ENCODE measurements at places on chromosomes 5 and 9. TPM values are rescaled to one million over a fixed set of nuclear protein-coding genes. Genes with fewer than 3 reads are reported as not detected.

GRCh38 chr9:138068601-138069035, 191.0 kb downstream of the CACNA1B start:
- peak; percentile 23 for DNase-seq

The PKD2L2 gene
- not detected for total RNA-seq

GRCh38 chr5:27241564-27242257, 203.3 kb upstream of the CDH9 start:
- DNase-seq, result no peak

- DNase-seq, result no peak
Measured at GRCh38 chr9:15392363-15392762, 30.3 kb upstream of the SNAPC3 start.

- DNase-seq, result no peak
Measured at GRCh38 chr9:108634672-108635462, 220.9 kb downstream of the ACTL7B start.

DNA sequence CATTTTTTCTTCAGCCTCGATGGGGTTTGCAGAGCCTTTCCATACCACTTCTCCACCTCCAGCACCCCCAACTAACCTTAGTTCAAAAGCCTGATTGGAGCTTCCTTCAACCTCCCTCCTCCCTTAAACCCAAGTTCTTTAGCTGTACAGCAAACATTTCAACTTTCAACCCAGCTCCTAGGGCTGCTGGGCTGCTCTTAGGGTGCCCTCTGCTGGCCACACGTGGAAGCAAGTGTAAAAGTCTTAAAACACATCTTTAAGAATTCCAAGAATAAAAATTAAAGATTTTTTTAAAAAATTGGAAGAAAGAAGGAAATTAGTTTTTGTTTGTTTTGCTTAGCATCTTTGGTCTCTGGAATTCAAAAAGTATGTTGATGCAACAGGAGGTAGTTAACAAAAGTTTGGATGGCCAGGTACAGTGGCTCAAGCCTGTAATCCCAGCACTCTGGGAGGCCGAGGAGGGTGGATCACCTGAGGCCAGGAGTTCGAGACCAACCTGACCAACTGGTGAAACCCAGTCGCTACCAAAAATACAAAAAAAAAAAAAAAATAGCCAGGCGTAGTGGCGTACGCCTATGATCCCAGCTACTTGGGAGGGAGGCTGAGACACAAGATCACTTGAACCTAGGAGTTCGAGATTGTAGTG, 15.5 kb upstream of the HSD17B3 start:
- peak; percentile 56 for DNase-seq

DNA sequence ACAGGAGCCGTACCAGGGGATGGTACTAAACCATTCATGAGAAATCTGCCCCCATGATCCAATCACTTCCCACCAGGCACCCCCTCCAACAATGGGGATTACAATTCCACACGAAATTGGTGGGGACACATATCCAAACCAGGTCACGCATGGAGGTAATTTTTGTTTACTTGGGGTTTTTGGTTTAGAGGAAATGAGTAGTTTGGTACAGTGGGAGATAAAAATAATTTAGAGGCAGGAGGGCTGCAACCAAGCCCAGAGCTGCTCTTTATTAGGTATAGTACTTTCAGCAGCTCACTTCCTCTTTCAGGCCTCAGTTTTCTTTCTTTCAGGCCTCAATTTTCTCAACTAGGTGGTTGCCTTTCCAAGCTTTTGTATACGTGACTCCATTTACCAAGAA, 23.2 kb downstream of the PRUNE2 start:
- no peak for DNase-seq

The ANKRD33B gene
- total RNA-seq, result 3.1 TPM

DNA sequence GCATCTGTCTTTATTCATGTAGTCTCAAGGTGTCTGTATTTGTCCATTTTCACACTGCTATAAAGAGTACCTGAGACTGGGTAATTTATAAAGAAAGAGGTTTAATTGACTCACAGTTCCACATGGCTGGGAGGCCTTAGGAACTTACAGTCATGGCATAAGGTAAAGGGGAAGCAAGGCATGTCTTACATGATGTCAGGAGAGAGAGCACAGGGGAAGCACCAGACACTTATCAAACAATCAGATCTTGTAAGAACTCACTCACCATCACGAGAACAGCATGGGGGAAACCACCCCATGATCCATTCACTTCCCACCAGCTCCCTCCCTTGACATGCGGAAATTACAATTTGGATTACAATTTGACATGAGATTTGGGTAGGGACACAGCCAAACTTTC, 44.2 kb downstream of the NLN start:
- no peak for DNase-seq

The C9 gene
- not detected for total RNA-seq

DNA sequence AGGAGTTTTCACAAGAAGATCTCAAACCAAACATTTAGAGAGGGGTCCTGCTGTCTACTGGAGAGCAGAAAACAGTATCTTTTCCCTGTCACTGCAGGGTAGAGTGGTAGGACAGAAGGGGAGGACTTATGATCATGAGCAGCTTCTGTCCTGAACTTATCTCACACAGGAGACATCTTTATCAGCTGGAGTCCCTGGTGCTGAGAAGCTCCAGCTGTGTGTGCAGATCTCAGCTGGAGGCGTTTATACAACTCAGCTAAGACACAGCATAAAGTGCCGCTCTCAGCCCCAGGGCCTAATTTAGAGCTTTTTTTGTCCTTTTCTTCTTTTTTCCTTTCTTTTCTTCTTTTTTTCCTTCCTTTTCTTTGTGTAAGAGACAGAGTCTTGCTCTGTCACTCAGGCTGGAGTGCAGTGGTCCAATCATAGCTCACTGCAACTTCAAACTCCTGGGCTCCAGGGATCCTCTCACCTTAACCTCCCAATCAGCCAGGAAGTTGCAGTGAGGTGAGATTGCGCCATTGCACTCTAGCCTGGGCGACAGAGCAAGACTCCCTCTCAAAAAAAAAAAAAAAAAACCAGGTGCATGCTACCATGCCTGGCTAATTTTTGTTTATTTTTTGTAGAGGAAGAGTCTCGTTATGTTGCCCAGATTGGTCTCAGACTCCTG, 31.9 kb downstream of the CCDC125 start:
- DNase-seq, result no peak

- DNase-seq, result no peak
Measured at GRCh38 chr5:159567461-159567860, 237.2 kb upstream of the IL12B start.

The PCDHA9 gene
- not detected for total RNA-seq

GRCh38 chr9:92507005-92507404, 24.7 kb upstream of the ASPN start:
- no peak for DNase-seq

- DNase-seq, result no peak
Measured at GRCh38 chr9:98057138-98057799, 737 bp downstream of the NANS start.

- no peak for DNase-seq
Measured at GRCh38 chr5:119274030-119274766, 81.6 kb upstream of the TNFAIP8 start.

GRCh38 chr5:178284093-178284675, 51.6 kb upstream of the PHYKPL start:
- no peak for DNase-seq

- peak; percentile 62 for DNase-seq
Measured at GRCh38 chr5:170183816-170184687, 48.7 kb upstream of the C5orf58 start.

Measured in Peyer's patch (tissue), 4 donors.